ENCODE measurements at places on chromosomes 7 and 10.

DNA sequence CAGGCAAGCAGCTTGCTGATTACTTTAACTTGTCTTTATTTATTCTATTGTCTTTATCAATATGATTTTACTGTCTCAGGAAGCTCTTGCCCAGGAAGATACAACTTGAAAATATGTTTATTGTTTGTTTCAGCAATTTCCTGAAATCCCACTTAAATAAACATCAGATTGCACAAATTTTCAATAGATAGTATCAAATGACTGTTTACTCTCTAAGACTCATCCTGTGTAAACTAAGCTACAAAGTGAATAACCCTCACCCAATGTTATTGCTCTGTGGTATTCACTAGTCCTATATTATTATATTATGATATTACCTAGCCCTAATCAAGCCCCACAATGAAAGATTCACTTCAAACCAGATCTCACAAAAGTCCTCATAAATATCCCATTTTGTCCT is 130.4 kb upstream of the HPS1 start:
- no peak for DNase-seq

DNA sequence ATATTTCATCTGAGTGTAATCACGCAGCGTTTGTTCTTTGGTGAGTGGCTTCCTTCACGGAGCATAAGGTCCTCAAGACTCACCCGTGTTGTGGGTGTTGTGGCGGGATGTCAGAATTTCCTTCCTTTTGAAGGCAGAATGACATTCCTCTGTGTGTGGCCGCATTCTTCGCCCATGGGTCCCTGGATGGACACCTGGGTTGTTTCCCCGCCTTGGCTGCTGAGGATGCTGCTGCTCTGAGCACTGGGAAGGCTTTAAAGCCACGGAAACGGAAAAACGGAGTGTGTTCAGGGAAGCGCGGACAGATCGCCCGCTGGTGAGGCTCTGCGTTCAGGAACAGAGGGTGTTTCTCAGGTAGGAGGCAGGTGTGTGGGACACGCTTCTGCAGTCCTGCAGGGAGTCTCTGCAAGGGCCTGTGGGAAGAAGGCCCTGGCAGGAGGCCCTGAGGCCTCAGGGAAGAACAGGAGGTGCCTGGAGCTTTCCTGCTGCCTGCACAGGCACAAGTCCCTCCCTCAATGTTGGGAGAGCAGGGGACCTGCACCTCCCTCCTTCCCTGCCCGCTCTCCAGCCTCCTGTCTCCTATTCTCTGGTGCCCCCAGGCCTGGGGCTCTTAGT is 35.7 kb upstream of the SHH start:
- DNase-seq, result no peak

- no peak for DNase-seq
Measured at GRCh38 chr10:639751-640672, 49.5 kb downstream of the DIP2C start.

GRCh38 chr10:77441353-77442166 is 196.0 kb downstream of the KCNMA1 start:
- DNase-seq, result no peak

- no peak for DNase-seq
Measured at GRCh38 chr10:112376396-112376790, 2.5 kb downstream of the ACSL5 start.

DNA sequence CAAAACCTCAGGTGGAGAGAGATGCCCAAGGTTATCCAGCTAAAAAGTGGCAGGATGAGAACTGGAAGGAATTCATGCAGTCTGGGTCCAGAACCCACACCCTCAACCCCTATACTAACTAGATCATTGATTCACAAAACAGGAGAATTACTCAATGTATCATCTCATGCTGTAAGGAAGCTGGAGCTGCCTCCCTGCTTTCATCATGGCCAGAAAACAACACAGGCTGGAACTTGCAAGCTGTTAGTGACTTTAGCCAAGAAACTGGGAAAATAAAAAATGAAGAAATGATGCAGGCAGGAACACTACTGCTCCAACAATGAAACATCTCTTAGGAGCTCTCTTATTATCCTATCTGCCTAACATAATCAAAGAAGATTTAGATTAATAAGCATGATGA is 619.8 kb upstream of the CELF2 start:
- no peak for DNase-seq

GRCh38 chr7:51455086-51455485 is 138.5 kb upstream of the COBL start:
- DNase-seq, result no peak

DNA sequence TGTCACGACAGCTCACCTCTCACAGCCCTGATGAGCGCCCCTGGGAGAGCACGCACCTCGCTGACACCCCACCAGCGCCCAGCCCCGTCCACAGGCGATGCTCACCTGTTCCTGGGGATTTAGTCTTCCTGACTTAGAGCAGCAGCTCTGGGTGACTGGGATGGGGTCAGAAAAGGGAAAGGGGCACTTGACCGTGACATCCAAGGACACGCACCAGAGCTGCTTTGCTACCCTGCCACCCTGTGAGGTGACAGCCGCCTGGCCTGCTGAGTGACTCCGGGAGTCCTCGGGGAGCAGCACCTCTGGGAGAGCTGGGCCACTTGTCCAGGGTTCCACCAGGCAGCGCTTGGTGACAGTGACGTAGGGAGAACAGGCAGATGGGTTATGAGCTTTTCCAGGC is 148.2 kb downstream of the PRKAG2 start:
- no peak for DNase-seq

DNA sequence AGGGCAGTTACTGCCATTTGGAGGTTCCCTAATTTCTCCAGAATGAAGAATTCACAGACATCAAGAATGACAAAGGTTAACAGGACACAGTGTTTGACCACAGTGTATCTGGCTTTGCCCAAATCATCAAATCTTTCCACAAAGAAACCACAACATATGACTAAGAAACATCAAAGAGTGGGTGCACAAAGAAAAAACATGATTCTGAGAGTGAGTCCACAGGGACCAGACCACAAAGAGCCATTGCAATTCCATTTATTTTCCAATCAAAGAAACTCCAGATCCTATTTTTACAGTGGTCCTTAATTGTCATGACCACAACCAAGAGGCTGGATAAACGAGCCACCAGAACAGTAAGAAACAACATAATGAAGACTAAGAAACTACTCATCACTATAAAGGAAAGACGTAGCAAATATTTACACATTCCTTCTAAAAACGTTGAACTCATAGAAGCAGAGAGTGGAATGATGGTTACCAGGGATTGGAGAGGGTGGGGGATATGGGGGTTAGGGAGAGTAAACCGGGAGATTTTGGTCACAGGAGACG is 286.5 kb downstream of the DOCK4 start:
- no peak for DNase-seq

Measured in right kidney (tissue), 9 donors.